ENCODE measurements at places on chromosomes 6 and 20.
A peak's percentile ranks its signal among the peaks of the same experiment; 100 is the strongest.

GRCh38 chr20:4076033-4076432 is 60.7 kb upstream of the RNF24 start:
- no peak for DNase-seq

GRCh38 chr20:38165089-38165965 is at the start of gene TGM2:
TGM2 (minus strand) TSS chr20:38165270; CDS start chr20:38165198, 72 bp downstream.
- peak; percentile 13 for DNase-seq

- DNase-seq: no peak
These were observed 22.2 kb upstream of the MRPS18A start for GRCh38 chr6:43709654-43710303.

DNA sequence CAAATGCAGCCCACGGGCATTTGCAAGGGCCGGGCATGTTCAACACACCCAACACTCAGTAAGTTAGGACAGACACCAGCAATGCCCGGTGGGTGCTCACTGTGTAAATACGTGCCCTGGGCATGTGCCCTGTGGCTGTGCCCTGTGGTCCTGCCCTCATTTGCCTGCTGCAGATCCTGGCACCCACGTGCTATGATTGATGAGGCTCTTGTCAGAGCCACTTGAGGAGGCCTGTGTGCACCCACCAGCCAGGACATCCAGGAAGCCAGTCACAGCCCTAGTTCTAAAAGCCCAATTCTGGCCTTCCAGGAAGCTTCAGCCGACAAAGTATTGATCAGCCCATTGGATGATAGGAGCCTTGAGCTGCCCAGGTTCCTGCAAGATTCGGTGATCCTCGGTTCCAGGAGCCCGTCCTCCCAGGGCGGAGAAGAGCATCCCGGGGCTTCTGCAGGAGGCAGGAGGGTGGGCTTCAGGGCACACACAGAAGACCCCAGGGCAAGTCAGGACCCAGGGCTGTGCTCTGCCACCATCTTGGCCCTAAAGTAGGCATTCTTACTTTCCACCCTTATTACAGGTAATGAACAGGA is 223.9 kb downstream of the PREX1 start:
- no peak for DNase-seq

- no peak for DNase-seq
These were observed 102.5 kb upstream of the BEND6 start for GRCh38 chr6:56852260-56853010.

GRCh38 chr6:117276778-117277316 is 11.5 kb downstream of the VGLL2 start:
- no peak for DNase-seq

- no peak for DNase-seq
These were observed 152.1 kb upstream of the RIN2 start for GRCh38 chr20:19605786-19606485.

- no peak for DNase-seq
These were observed 767 bp downstream of the AP5S1 start for GRCh38 chr20:3820901-3821727.

DNA sequence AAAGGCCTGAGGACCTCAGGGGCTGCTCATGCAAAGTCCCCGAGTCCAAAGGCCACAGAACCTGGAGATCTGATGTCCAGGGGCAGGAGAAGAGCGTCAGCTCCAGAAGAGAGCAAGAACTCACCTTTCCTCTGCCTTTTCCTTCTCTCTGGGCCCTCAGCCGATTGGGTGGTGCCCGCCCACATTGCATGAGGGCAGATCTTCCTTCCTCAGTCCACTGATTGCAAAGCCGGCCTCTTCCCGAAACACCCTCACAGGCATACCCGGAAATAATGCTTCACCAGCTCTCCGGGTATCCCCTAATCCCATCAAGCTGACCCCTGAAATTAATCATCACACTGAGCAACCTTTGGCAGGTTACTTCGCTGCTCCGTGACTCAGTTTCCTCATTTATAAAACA is 33.4 kb downstream of the SPDEF start:
- DNase-seq: no peak

GRCh38 chr6:46935687-46936086 is 13.9 kb upstream of the ADGRF5 start:
- no peak for DNase-seq

GRCh38 chr20:2364044-2364443 is 16.7 kb upstream of the TGM6 start:
- DNase-seq: no peak

GRCh38 chr6:18390476-18390875 is 3.3 kb downstream of the RNF144B start:
- DNase-seq: no peak

DNA sequence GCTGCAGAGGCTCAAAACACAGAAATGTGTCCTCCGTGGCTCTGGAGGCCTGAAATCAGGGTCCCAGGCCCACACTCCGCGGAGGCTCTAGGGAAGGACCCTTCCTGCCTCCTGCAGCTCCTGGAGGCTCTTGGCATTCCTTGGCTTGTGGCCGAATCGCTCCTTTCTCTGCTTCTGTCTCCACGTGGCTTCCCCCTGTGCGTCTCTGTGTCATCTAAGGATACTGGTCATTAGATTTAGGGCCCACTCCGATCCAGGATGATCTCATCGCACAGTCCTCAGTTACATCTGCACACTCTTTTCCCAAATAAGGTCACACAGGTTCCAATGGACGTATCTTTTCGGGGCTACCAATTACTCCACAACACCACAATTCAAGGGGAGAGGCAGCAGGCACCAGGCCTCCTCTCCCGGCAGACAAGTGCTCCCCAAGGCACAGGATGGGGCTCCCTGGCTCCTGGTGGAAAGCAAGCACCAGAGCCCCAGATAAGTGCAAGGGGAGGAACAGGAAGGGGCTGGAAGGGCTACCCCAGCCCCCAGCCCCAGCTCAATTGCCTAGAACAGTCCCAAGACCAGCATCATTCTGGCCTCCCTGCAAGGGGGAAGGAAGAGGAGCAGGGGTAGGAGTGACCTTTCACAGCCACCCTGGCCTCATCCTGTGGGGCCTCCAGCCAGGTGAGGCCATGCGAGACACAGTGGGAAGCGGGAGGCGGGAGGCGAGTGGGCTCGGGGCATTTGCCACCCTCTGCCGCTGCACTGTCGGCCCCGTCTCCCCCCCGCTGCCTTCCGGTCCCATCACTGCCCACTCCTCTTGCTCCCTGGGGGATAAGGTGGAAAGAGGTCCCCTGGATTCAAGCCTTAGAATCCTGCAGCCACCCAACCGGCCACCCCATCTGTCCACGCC is 16.3 kb downstream of the NTSR1 start:
- DNase-seq: no peak

- no peak for DNase-seq
These were observed 95.8 kb upstream of the GCM1 start for GRCh38 chr6:53244399-53244931.

- DNase-seq: no peak
These were observed 7.6 kb downstream of the NKAIN4 start for GRCh38 chr20:63246490-63247288.

DNA sequence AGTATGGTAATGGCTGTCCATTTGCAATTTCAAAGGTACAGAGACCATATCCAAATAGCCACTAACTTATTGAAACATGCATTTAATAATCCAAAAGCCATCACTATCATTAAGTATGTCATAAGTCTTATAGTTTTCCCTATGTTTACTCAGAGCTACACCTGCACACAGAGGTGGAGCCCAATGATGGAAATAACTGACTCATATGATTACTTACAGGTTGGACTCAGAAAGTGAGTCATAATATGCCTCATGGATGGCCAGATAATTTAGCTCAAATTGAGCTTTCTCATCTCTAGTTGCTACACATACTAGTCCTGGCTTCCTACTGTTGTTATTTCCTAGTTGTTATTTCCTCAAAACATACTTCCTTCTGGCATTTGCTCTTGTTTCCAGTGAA is 104.4 kb upstream of the KHDRBS2 start:
- no peak for DNase-seq

DNA sequence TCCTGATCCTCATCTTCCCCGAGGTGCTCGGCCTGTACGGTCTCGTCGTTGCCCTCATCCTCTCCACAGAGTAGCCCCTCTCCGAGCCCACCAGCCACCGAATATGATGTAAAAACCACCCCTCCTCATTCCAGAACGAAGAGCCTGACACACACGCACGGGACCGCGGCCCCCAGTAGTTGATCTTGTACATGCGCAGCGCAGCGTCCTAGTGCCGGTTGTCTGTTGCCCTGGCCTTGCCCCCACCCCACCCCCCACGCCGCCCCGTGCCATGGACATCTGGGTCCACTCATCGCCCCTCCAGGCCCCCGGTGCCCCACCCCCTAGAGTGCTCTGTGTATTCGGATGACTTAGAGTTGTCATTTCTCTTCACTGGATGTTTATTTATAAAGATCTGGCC is 5.2 kb upstream of the PRPH2 start:
- DNase-seq: no peak

Data from stimulated activated CD8-positive, alpha-beta memory T cell treated with anti-CD3 and anti-CD28 coated beads, Interleukin-15, amount 100 ng/mL, for 24 hours (primary cell).